ENCODE measurements at places on chromosomes 12 and 14.

- no peak for DNase-seq
Observed at GRCh38 chr14:80522936-80523335, 311.6 kb upstream of the DIO2 start.

- no peak for DNase-seq
Observed at GRCh38 chr12:68310370-68310769, 21.8 kb downstream of the MDM1 start.

DNA sequence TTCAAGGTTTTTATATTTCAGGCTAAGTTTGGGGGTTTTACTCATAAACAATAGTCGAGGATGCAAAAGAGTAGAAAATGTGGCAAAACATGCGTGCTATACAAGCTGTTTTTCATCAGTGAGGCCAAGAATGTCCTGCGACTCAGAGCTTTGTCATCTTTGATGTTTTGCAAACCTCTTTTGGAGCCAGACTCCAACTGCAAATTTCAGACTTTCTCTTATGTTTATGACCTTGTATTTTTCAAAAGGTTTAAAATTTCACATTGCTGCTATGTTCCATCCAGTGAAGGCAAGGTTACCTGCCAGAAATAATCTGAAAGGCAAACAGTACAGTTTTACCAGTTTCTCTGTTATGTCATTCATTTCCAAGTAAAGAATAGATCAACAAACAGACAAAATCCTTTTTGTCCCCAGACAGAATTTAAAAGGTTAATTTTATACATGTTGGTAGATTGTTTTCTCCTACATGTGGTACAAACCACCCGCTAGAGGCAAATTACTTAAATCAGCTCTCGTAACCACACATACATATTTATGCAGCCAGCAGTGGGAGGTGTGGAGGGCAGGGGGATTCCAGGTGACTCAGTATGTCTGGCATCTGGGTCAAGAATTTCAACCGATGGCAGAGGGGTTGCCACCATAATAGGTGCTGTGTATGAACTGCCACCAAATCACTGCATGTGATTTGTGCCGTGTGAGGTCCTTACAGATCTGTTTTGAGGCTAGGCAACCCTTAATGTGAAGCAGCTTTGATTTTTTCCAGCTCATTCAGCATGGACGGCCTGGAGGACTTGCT lies 119.8 kb upstream of the CPM start:
- DNase-seq, result no peak

GRCh38 chr12:79397609-79398008 lies 293.2 kb downstream of the PAWR start:
- no peak for DNase-seq

- no peak for DNase-seq
Observed at GRCh38 chr12:107670999-107671643, 14.5 kb upstream of the PWP1 start.

DNA sequence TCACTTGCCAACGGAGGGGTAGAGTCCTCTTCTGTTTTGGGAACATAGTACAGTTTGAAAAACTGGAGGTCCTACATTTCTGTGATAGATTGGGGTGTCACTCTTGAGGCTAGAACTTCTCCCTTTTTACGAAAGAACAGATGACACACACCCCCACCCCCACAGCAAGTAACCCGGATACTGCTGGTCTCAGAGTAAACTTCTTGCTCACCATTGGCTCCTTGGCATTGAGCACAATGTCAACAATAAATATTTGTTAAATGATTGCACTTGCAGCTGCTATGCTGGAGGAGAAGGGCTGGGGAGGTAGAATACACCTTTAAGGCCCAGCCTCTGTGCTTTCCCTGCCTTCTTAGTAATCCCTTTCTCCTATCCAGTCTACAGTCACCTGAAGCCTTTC lies 149.8 kb downstream of the TGFB3 start:
- no peak for DNase-seq

DNA sequence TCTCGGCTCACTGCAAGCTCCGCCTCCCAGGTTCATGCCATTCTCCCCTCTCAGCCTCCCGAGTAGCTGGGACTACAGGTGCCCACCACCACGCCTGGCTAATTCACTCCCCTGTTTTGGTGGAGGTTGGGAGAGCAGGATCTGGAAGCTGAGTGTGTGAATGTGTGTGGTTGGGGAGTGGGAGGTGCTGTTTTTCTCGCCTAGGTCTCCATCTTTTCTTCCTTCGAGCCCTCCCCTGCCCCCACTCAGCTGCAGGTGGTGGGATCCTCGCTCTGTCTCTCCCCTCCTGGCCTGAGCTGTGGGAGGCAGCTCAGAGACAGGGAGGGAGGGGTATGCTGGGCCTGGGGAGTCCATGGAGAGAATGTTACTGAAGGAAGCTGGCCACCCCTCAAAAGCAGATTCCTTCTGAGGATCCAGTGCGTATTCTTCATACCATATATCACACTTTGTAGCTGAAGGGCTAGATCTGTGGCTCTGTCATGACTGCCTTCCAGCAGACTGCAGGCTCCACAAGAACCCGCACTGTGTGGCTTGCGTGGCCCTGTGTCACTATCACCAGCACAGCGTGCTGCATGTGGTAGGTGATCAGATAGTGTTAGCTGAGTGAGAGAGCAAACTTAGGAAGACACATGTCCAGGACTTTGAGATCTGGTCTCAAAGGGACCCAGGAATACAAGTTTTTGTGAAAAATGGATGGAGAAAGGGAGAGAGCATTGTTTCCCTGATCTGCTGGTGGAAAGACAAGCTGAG lies 2.8 kb downstream of the KRT83 start:
- DNase-seq, result no peak

DNA sequence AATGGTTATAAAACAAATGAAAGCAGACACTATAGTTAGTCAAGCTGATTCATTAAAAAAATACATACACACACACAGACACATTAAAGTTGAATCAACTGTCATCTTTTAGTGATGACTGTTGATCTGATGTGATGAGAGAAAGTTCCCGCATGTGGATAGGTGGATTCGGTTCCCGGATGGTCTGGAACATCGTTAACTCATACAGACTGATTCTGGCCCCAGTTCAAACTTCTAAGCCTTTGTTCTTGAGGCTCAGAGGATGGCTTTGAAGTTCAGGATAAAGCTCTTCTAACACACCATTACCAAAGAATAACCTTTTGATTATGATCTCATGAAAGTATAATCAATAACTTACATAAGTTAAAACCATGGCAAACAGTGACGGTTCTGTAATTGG lies 27.5 kb downstream of the WIF1 start:
- no peak for DNase-seq

GRCh38 chr12:32475724-32476123 lies 76.4 kb downstream of the FGD4 start:
- DNase-seq, result no peak

DNA sequence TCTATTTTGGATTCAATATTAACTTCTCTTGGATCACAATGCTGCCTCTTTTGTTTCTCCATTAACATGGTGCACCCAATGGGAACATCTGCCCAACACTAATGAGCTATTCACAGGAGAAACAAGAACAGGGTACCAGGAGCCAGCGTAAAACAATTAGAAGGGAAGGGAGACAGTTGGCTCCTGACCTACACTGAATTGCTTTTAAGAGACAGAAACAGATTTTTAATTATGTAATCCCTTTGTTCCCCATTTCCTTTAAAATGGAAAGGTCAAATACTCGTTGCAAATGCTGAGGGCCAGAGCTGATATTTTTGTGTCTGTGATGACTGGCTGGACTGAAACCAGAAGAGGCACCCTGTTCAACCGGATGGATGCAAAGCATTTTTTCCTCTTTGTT lies 108.3 kb downstream of the SEC23A start:
- no peak for DNase-seq
